Stimulated activated CD8-positive, alpha-beta memory T cell treated with anti-CD3 and anti-CD28 coated beads, Interleukin-4, amount 100 ng/mL, for 4 hours (primary cell): ENCODE measurements at places on chromosomes 1 and 21.

DNA sequence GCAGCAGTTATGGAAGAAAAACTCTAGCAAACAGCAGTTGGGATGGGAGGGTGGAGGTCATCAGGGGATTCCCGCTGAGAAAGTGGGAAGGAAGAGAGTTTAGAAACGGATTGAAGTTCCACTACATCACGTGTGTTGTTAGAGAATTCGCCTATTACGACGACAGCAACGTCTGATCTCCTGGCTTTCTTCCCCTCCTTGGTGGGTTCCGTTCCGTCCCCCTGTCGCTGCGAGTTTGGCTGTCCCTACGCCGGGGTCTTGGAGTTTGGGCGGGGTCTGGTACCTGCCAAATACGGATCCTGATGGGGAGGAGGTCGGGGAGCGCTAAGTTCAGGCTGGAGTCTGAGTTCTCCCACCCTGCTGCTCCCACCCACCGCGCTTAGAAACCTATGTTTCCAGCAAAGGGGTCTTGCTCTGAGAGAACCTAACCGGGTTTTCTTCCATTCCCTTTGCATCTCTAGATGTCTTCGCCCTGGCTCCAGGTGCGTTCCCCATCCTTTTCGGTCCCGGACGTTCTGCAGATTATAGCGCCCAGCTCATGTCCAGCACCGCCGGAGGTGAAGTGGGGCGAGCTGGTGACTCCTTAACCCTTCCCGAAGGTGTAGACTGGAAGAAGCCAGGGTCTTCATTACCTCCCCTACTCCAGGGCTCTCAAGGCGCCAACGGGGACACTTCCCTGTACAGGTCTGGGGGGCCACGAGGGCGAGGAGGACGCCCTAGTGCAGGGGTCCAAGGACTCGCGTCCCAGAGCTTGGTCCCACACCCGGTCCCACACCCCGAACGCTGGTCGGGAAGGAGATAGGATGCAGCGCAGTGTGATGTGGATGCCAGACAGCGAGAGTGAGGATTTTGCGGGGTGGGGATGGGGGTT, 641 bp upstream of the KCNK2 start:
- DNase-seq, result no peak

GRCh38 chr1:167428395-167428794, 89.9 kb downstream of the CD247 start:
- DNase-seq, result no peak

GRCh38 chr1:22868331-22868730, 104.3 kb downstream of the LACTBL1 start:
- DNase-seq, result no peak

DNA sequence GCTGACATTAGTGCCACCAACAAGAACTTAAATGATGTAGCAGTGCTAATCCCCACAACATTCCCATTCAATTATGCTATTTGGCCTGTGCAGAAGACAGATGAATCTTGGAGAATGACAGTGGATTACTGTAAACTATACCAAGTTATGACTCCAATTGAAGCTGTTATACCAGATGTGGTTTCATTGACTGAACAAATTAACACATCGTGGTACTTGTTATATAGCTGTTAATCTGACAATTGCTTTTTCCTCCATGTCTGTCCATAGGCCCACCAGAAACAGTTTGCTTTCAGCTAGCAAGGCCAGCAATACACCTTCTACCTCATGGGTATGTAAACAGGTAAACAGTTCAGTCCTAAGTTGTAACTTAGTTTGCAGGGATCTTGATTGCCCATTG, 101.1 kb downstream of the S1PR1 start:
- no peak for DNase-seq

GRCh38 chr1:230915078-230915477, 46.8 kb upstream of the C1orf198 start:
- DNase-seq, result no peak

DNA sequence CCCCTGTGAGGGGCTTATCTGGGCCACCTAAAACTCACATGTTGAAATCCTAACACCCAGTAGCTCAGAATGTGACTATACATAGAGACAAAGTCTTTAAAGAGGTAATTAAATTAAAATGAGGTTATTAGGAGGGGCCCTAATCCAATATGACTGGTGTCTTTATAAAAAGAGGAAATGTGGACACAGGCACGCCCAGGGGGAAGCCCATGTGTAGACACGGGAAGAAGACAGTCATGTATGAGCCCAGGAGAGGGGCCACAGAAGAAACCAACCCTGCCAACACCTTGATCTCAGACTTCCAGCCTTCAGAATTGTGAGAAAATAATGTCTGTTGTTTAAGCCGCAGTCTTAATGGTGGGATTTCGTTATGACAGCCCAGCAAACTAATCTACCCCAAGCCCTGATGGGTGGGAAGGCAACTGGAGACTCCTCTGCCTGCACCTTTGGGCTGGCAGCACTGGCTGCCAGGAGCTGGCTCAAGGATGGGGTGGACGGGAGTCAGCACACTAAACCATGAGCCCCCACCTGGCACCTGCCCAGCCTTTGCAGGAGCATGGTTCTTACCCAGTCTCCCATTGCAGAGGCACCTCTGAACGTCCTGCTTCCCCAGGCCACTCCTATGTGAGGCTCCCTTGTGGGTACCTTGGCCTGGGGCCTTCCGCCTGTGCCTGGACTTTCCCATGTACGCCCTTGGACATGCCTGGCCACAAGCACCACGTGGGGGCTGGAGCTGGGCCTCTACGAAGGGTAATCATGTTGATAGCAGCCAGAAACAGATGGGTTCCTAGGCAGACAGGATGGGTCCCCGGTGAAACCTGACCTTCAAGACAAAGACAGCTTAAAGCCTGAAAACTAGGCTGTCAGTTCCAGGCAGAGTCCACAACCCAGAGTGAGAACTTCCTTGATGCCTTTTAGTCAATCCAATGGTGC, 57.1 kb upstream of the DMRTB1 start:
- DNase-seq, result no peak

- no peak for DNase-seq
Measured at GRCh38 chr1:17032741-17033140, 21.0 kb upstream of the ATP13A2 start.

DNA sequence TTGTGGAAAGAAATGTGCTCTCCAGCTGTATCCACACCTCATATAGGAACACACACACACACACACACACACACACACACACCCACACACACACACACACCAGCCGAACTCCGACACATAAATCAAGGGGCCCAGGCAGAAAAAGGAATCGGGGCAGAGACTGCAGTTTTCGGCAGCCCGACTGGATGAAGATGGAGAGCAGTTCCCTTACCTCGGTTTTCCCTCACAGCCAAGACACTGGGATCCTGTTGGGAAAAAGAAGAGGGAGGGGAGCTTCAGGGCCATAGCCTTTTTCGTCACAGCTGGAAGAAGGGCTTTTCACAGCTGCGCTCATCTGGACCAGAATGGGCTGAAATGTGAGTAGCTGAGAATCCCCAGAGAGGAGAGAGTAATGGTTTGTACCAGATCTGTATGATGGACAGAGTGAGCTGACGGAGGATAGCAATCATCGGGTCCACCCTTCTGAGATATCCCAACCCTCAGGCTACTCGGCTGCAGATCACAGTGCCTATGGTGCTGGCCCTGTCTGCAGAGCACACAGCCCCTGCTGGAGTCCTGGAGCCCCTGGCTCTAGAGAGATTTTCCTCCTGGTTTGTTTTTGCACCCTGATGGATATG, 37.7 kb downstream of the PIK3C2B start:
- no peak for DNase-seq

DNA sequence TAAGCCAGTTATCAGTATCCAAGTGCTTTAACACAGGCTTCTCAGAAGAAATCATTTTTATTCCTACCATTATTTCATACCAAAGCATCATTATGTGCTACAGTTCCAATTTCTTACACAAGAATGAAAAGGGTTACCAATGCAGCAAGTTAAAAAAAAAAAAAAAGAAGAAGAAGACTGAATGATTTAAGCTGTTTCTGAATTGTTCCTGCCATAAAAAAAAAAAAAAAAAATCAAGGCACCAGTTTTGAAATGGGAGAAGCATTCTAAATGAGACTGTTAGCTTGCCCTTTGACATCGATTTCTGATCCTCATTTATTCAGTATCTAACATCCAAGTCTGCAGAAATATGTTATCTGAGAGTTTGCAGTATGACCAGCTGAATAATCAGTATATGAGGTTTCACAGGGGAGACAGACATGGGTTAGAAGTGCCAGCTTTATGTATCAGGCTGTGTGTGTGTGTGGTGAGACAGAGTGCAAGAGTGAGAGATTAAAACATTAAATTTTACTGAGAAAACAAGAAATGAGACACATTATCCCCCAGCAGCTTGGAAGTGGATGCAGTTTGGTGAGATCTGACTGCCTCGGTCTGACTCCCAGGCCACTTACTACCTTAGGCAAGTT, 105.8 kb downstream of the COLGALT2 start:
- no peak for DNase-seq

DNA sequence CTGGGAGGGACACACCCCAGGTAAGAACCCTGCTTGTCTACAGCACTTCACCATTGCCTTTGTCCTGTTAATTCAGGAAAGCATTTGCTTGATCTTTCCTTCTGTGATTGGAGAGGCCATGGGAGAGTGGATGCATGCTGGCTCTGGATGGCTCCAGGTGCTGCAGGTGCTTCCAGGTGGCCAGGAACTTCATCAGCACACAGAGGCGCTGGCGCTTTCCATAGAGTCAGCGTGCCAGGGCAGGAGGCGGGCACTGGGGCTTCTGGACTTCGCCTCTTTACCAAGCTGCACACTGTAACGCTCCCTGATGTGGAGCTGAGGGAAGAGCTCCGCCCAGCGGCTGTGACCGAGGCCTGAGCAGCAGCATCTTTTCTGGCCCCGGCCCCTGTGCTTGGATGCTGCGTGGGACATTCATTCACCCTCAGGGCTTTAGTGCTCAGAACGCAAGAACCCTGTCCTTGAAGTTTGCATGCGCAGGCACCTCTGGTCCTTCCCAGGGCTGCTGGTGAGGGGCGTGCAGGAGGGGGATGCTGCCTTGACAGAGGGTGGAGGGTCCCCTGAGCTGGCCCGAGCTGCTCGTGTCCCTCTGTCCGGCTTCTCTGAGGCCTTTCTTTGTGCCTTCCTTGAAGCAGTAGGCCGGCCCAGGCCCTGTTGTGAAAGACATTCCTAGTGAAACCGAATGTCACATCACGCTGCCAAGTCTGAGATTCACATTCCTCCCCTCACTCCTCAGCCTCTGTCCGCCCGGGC, 1.6 kb upstream of the MX2 start:
- DNase-seq, result no peak

GRCh38 chr1:45953934-45954847, 150.8 kb downstream of the MAST2 start:
- no peak for DNase-seq

- no peak for DNase-seq
Measured at GRCh38 chr1:246153796-246154212, 353.3 kb downstream of the SMYD3 start.

DNA sequence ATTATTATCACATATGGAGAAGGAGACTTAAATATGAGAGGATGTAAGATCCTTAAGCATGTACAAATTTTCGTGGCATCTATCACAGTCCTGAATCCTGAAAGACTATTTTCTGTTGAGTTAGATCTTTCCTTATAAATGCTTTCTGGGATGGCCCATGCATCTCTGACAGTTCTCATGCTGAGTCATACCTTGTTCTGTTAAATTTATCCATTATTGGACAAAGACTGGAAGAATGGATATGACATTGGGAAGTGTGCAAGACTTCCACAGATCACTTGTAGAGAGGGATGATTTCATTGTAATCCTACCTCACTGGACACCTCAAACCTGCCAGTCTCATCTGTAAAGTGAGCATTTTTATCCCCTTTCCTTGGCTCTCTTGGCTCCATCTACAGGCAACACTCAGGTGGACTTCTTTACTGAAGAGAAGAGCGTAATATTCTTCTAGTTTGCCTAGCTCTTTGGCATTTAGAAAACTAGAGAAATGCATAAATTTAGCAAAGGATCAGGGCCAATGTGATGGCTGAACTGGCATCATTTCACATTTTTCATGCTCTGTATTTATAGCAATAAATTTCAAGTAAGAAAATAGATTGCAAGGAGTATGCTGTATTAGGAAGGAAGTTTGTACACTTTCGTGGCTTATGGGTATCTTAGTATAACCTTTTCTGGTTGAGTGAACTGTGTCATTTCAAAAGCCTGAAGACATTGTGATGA, 128.2 kb downstream of the NFIA start:
- DNase-seq, result no peak

GRCh38 chr1:78277253-78277652, 213.5 kb upstream of the PTGFR start:
- no peak for DNase-seq

DNA sequence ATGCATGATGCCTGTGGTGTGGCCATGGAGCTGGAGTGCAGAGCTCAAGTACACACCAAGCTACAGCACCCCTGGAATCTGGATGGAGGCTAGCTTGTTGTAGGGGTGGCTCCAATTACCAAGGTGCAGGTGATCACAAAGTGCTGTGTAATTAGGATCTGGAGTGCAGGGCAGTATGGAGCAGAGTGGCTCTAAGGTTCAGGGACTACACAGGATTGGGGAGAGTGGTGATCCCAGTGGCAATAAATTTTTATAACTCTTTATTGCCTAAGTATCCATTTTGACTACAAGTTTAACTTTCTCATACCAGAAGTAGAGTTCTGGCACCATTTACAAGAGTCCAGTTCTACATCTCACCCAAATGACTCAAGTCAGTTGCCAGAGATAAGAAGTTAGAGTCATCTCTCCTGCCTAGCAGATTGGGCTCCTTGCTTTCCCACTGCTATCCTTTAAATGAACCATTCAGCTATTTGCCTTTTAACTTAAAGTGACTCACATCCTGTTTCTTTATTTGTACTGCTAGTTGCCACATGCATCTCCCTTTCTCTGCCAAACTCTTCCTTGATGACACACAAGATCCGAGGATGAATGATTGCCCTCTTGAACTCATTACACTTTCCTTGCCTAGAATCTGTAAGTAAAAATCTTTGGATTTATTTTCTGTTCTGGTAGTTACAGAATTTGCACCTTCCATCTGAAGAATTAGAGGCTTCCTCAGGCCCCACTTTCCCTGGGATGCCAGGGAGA, 427.2 kb downstream of the KCNT2 start:
- DNase-seq, result no peak

GRCh38 chr1:111571987-111572386, 47.6 kb upstream of the RAP1A start:
- no peak for DNase-seq

- no peak for DNase-seq
Measured at GRCh38 chr1:110120960-110121561, 8.8 kb downstream of the UBL4B start.

GRCh38 chr1:155272466-155273342, 600 bp downstream of the CLK2 start:
- no peak for DNase-seq

- no peak for DNase-seq
Measured at GRCh38 chr1:53945183-53945432, 391 bp downstream of the IFT25 start.

DNA sequence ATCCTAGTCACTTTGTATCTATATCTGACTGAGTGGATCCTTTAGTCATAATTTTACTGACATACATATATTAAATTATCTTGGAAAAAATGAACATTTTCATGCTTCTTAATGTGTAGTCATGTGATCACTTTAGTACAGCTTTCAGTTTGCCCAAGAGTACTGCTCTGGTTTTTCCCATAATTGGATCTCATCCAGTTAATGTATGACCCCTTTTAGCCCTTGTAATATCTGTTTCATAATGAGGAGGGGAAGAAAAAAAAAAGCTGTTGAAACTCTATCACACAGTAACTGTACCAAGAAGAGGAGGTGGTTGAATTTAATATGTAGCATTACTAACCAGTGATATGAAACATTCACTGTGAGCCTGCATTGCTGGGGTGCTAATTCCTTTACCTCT, 328.7 kb downstream of the PTPRC start:
- no peak for DNase-seq

- DNase-seq, result no peak
Measured at GRCh38 chr1:239819096-239819495, 272.6 kb upstream of the FMN2 start.

GRCh38 chr1:163357378-163357777, 35.6 kb downstream of the NUF2 start:
- DNase-seq, result no peak
